ENCODE measurements at places on chromosomes 4 and X.

GRCh38 chr4:165118256-165118909, 5.7 kb upstream of the TMEM192 start:
- DNase-seq, result no peak

DNA sequence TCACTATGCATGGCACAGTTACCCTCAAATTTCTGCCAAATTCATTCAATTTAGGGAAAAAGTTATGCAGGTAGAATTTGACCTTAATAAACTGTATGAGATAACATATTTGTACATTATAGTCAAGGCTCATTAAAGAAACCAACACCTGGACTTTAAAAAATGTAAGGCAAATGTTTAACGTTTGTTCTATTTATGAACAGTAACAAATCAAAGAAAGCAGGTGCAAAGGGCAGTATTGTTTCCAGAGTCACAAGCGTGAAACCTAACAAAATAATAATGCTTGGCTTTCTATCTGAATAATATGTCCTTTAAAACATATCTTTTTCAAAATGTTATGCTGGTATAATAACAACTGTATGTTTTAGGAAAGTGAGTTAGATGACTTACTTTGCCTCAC, 41.2 kb downstream of the LIN54 start:
- no peak for DNase-seq

DNA sequence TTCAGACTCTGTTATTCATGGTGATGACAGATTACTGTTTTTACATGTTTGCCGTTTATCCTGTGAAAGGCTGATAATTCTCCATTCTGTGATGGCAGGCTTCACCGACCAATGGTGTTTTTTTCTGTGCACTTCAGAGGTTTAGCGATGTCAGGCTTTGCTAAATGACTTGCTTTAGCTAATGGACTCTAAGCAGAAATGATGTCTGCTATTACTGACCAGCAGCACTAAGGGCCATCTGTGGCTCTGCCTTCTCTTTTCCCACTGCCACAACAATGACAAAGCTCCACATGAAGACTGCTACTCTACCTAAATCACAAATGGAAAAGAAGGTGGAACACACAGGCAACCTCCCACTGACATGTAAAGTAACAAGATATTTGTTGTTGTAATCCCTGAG, 68.4 kb upstream of the ALB start:
- no peak for DNase-seq

DNA sequence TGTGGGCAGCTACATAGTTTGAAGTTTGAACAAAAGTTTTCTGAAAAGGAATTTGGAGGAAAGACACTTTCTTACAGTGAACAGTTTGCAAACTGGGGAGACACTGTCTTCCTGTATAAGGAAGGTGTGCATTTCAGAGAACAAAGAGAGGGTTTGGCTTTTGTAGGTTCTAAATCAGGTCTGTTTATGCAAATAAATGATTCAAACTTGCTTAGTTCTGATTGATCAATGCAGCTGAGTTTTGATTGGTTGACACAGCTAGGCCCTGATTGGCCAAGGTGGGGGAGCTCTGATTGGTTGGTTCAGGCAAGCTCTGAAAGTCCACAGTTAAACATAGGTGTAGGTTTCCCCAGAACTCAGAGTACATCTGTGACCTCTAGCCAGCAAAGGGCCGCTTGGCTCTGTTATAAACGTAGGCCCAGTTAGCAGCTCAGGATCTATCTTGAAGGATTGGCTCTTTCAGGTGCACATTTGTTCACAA, 63.0 kb upstream of the ENPP6 start:
- DNase-seq, result no peak

- no peak for DNase-seq
These were observed 7.6 kb downstream of the SORCS2 start for GRCh38 chr4:7199771-7200441.

- DNase-seq, result no peak
These were observed 292.7 kb upstream of the TENM3 start for GRCh38 chr4:181950372-181951127.

- DNase-seq, result no peak
These were observed 109.6 kb upstream of the SPRY1 start for GRCh38 chr4:123286903-123287466.

DNA sequence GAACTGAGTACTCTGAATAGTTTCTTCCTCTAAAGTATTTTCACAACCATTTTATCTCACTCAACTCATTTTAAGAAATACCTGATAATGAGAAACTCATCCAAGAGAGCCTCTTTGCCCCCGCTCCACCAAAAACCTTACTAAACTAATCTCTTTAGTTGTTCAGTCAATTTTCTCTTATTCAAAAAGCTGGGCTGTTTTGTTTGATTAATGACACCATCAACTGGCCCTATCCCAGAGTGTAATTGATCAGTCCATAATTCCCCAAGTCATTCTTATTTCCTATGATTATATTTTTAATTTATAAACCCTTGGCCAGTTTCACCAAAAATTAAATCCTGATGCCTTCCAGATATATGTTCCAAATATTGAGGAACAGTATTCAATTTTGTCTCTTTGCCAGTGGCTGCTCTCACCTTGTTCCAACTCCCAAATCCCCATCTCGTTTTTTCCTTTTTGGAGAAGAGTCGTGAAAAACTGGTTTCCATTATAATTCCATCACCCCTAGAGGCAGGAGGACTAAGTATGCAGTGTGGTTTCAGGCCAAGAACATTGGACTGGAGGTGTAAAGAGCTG, 10.4 kb downstream of the LIMCH1 start:
- no peak for DNase-seq

DNA sequence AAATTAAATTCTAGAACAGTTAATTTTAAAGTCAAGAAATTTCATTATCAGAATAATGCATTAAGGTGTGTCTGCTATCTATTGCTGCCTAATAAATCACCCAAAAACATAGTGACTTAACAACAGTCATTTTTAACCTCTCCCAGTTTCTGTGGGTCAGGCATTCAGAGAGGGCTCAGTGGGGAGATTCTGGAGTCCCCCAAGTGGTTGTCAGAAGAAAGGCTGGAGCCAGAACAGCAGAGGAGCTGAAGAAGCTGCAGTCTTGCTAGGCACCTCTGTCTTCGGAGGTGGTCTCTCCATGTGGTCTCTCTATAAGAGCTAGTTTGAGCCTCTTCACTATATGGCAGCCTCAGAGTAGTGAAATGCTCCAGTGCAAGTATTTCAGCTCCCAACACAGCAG, 9.3 kb upstream of the HOPX start:
- no peak for DNase-seq

DNA sequence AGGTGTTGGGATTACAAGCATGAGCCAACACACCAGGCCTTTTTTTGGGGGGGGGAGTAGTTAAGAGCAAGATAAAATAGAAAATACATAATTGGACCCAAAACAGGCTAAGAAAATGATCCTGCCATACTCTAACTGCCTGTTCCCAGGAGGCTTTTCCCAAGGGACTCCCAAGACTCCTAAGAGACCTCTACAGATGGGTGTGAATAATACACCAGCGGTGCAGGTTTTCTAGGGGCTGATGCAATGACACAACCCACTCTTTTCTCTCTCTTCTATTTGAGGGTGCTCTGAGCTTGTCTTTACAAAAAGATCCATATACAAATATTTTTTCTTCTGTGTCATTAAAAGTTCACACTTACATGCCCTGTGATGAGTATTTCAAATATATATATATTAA, 116.9 kb downstream of the RASL11B start:
- DNase-seq, result no peak

- DNase-seq, result no peak
These were observed 10.5 kb upstream of the TIGD2 start for GRCh38 chr4:89100853-89101252.

- DNase-seq, result no peak
These were observed 128.2 kb downstream of the SLC7A11 start for GRCh38 chr4:138113819-138114400.

DNA sequence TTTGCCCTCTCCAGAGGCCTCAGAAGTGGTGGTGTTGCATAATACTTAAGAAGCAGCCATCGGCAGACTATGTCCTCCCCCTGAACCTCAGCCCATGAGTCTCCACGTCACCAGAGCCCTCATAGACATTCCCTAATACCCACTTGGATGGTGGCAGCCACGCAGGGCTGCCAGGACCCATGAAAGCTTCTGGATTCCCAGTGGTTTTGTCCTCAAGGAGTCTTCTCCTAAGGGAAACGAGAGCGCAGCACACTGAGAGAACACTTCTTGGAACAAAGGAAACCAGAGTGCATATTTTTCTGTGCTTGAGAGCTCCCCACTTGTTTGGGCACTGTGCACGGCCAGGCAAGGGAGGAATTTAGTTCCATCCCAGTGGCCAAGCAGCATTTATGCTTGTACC, 204.1 kb upstream of the DMD start:
- DNase-seq, result no peak

DNA sequence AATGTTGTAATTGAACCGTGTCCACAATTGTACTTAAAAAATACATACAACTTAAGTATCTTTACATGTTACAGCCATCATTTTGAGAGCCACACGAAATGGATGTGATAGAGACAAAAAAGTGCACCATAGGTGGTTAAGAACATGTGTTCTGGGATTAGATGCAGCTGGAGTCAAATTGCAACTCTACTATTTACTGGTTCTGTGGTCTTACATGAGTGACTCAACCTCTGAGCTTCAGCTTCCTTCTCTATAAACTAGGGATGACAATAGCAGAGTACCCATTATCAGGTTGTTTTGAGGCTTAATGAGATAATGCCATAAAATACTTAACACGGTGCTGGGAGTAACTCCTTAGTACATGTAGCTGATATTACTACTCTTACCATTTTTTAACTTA, 130.4 kb downstream of the IDS start:
- DNase-seq, result peak; percentile 30

- no peak for DNase-seq
These were observed 9.0 kb downstream of the BMP3 start for GRCh38 chr4:81039351-81039972.

DNA sequence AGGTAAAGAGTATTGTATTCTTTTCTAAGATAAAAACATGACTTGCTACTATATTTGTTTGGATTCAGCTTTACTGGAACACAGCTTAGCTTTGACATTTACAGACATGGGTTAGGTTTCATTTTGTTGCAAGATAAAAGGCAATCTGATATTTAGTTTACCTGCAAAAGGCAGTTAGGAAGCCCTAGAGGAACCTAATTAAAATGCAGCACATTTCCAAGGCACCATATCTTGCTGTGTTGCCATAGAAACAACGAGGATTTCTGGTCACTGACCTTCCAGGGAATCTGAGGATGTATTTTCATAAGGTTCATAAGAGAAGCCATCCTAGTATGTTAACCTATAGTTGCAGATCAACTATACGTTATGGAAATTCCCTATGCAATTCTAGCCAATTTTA, 116.0 kb downstream of the SNCA start:
- no peak for DNase-seq

- no peak for DNase-seq
These were observed 24.9 kb downstream of the TKTL2 start for GRCh38 chr4:163448540-163449203.

GRCh38 chr4:88793475-88793874, 95.8 kb upstream of the NAP1L5 start:
- no peak for DNase-seq

DNA sequence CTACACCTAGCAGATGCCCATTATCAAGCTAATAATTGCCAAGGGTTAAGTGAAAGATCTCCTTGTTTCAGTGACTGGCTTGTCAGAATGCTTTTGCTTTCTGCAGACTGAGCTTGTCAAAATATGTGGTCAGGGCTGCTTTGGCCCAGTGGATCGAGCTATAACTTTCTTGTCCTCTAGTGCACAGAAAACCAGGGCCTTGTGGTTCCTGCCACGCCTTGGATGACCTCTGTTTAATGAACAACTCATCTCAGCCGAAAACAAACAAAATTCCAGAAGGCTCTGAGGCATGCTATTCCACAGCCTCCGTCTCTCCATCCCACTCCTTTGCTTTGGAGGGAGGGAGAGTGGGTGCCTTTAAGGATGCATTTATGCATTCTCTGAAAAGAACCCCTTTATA, 11.3 kb downstream of the EVC start:
- no peak for DNase-seq

DNA sequence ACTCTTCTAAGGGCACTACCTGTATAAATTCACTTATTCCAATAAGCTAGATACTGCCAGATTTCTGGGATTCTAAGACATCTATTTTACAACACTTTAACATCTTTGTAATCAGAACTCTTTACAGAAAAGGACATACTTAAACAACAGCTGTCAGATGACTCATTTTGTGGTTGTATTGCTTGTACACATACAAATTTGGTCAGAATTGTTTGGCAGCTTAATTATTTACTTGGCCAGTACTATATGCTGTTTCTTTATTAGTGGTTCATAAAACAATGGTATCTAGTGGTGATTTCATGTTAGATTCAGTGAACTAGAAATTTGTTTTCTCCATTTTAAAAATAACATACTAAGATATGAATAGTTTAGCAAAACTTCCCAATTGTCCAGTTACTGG, 27.2 kb downstream of the PALLD start:
- DNase-seq, result no peak

DNA sequence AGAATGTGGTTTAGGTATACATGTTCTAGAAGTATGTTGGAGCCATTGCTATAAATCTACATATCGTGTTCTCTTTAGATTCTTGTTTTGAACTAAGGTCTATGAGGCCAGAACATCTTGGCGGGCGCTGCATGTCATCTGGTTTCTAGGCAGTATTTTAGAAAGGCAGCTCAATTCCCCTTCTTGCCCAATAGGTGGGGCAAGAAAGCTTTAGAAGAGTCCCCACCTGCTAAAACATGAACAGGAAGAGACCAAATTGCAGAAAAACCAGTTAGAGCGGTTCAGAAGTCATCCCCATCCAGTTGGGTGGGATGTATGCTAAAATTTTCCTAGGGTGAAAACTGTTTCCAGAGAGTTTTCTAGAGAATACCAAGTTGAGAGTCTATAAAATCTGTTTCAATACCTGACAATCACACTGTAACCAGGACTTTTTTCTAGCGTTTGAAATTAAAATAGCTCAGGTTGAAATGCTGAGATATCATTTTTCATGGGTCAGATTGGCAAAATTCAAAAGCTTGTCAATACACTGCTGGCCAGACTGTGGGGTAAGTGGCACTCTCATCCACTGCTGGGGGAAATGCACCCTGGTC, 17.5 kb upstream of the SH3KBP1 start:
- DNase-seq, result peak; percentile 29

- DNase-seq, result no peak
These were observed 52.5 kb upstream of the TADA2B start for GRCh38 chr4:6990661-6991060.

DNA sequence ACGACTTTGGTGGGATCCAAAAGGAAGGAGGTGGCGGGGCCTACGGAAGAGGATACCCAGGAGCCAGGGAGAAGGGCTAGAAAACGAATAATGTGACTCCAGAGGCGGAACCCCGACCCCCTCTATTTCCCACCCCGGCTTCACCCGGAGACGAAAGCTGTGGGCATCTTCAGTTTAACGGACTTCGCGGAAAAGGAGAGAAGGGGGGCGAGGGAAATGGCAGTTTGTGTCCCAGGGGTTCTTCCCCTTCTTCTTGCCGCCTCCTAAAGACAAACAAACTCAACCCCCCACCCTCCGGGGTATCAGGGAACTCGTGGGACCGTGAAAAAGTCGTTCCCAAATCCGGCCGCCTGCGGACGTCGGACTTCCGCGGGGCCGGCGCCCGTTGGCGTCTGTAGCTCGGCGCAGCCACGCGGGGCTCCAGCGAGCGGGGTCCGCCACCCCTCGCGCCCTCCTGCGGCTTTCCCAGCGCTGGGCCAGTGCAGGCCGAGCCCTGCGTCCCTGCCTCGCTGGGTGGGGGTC, 3.6 kb upstream of the LEF1 start:
- no peak for DNase-seq

- DNase-seq, result peak; percentile 33
These were observed 811 bp downstream of the ANKRD50 start for GRCh38 chr4:124711471-124712371.

- no peak for DNase-seq
These were observed 40.7 kb downstream of the NPY2R start for GRCh38 chr4:155249016-155249566.

- no peak for DNase-seq
These were observed 19.4 kb downstream of the TET2 start for GRCh38 chr4:105166066-105166465.
